ENCODE measurements at places on chromosomes 12 and 14.

DNA sequence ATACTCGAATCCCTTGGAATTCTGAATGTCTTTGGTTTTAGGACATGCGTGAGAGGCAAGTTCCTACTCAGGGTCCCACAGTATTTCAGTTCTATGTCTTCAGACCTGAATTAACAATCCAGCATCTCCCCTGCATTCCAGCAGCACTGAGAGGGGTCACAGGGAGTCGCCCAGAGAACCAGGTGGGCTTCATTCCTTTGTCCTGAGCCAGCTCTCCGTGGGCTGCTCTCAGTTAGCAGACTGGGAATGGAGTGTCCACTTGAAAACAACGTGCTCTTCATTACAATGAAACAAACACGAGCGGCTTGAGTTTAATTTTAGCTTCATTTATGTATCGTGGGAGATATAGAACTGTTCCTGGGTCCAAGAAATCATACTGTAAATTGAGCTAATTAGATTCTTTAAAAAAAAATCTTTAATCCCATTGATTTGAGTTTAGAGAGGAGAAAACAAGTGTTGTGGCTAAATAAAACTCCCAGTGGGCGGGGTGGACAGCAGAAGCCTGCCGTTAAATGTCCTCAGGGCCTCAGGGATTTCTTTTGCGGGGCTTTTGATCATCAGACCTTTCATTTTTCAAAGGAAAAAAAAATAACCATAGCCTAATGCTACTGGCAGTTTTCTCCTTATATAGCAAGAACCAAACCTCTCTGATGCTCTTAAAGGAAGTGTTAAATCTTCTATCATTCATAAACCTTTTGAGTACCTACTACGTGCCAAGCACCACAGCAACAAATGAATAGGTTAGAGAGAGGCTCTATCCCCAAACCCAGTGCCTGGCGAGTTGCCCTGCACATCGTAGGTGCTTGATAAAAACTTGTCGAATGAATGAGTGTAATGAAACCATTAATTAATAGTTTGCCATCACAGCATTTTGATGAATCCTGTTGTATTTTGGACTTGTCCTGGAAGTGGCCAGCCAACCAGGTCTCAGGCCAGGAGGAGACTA, 140.4 kb downstream of the CHST11 start:
- DNase-seq = no peak

DNA sequence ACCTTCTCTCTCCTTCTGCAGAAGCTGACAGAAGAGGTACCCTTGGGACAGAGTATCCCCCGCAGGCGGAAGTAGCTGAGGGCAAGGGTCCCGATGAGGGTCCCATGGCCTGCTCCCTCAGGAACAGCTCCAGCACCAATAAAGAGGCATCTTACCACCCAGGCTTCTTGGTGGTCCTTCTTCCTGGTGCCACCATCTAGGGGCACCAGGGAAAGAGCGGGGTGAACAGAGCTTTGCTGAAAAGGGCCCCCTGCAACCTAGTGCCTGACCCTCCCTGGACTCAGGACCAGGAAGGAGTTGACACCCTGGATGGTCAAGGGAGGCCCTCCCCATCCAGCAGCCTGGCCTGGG, 591 bp upstream of the IRF9 start:
- no peak for DNase-seq

DNA sequence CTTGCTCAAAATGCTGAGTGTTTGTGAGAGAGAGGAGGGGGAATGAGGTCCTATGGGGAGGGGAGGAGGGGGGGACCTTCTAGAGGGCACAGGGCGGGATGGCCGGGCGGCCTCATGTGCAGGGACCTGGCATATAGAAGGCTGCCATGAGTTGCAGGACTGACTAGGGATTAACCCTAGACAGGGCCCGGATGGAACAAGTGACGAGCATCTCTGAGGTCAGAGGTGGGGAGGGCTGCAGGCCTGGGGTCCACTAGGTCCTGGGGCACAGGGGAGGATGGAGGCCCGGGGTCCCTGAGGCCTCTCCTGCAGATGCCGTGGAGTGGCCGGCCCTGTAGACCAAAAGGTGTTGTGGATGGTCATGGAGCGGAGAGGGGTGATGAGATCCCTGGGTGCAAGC, 104.0 kb upstream of the EIF5 start:
- no peak for DNase-seq

DNA sequence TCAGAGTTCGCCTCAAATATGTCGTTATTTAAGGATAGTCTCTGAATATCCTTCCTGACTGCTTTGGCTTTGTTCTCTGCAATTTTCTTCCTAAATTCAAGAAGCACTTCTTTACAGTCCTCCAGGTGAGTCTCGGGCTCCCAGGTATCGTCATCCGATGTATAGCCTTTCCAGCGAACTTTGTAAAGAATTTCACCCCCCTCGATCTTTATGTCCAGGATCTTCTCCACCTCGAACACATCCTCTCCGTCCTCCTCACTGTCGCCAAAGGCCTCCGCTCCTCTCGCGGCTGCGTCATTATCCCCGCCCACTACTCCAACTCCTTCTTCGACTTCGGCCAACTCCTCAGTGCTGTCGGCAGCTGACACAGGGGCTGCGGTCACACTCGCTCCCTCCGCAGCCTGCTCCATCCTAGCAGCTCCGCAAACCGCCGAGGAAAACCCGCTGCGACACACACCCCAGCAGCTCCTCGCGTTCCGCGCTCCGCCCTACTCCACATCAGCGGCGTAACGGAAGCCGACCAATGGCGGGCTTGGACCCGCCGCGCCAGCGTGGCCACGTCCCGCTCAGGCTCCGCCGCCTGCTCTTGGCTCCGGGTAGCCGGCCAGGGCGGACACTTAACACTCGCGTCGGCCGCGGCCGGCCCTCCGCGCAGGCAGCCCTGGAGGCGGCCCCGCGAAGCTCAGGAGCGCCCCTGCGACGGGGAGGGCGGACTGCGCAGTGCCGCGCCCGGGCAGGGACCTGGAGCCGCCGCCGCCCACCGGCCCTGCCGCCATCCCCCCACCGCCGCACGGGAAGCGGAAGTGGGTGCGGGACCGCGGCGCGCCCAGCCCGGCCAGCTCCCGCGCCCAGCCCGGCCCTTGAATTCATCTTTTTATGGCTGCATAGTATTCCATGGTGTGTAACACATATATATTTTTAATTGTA, 4.1 kb downstream of the CD163L1 start:
- DNase-seq = peak; percentile 44

DNA sequence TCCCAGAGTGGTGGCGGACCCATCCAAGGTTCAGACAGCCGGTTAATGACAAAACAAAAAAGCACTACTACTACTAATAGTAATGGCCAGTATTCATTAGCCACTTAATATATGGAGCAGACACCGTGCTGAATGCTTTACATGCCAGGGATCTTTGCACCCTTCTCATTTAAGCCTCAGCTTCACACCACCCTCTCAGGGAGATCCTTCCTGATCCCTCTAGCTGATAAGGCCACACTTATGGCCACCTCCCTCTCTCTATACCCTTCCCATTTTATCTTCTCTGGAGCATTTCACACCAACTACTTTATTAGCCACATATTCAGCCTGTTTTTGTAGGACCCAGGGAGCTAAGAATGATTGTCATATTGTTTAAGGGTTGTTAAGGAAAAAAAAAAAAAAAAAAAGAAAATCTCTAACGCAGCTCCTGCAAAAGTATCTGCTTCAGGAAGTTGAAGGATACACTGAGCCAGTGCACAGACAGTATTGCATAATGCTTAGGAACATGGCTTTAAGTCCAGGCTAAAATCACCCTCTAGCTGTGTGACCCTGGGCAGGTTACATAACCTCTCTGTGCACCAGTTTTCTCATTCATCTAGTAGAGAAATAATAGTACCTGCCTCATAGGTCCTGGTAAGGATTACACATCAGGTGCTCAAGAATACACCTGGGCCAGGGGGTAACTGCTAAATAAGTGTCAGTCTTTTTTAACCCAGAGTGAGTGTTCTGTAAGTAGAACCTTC, 29.4 kb downstream of the NUAK1 start:
- DNase-seq = no peak

DNA sequence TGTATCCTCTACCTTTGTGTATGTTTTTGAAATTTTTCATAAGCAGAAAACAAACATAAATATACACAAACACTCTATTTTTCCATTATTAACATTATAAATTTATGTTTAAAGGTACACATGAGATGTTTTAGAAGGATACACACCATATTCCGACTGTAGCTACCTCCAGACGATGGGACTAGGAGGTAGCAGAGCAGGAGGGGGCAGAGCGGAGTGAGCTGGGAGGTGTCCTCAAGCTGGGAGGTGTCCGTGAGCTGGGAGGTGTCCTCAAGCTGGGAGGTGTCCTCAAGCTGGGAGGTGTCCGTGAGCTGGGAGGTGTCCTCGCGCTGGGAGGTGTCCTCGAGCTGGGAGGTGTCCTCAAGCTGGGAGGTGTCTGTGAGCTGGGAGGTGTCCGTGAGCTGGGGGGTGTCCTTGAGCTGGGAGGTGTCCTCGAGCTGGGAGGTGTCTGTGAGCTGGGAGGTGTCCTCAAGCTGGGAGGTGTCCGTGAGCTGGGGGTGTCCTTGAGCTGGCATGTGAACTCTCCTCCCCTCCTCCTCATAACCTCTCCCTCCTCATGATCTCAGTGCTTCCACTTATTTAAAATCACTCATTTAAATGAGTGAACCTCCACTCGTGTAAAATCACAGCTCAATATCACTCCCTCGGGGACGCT, 346.9 kb upstream of the SFSWAP start:
- DNase-seq = no peak

- no peak for DNase-seq
Measured at GRCh38 chr12:132178316-132178715, 34.1 kb downstream of the NOC4L start.

- DNase-seq = no peak
Measured at GRCh38 chr14:96999654-97000155, 202.5 kb downstream of the VRK1 start.

- no peak for DNase-seq
Measured at GRCh38 chr12:39443929-39444209, 949 bp upstream of the KIF21A start.

GRCh38 chr14:96303981-96304380, 48.0 kb downstream of the BDKRB1 start:
- no peak for DNase-seq

- DNase-seq = no peak
Measured at GRCh38 chr14:102197317-102197853, 57.7 kb downstream of the WDR20 start.

- no peak for DNase-seq
Measured at GRCh38 chr12:81683881-81684280, 75.3 kb downstream of the PPFIA2 start.

DNA sequence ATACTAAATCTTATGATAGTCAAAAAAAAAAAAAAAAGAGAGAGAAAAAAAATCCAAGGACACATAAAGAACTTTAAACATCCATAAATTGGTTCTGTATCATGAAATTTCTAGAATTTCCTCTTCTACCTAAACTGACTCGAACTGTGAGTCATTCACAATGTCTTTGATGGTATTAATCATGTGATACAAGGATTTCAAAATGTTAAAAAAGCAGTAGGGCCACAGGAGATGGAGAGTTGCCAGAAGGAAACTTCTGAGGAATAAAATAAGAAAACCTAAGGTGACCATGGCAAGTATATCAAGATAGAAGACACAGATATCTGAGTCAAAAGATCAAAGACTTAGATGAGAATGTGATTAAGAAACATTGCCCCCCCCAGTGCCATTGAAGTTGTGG, 1320.9 kb upstream of the FLRT2 start:
- DNase-seq = no peak

GRCh38 chr14:91681118-91681517, 50.8 kb downstream of the CATSPERB start:
- DNase-seq = no peak

DNA sequence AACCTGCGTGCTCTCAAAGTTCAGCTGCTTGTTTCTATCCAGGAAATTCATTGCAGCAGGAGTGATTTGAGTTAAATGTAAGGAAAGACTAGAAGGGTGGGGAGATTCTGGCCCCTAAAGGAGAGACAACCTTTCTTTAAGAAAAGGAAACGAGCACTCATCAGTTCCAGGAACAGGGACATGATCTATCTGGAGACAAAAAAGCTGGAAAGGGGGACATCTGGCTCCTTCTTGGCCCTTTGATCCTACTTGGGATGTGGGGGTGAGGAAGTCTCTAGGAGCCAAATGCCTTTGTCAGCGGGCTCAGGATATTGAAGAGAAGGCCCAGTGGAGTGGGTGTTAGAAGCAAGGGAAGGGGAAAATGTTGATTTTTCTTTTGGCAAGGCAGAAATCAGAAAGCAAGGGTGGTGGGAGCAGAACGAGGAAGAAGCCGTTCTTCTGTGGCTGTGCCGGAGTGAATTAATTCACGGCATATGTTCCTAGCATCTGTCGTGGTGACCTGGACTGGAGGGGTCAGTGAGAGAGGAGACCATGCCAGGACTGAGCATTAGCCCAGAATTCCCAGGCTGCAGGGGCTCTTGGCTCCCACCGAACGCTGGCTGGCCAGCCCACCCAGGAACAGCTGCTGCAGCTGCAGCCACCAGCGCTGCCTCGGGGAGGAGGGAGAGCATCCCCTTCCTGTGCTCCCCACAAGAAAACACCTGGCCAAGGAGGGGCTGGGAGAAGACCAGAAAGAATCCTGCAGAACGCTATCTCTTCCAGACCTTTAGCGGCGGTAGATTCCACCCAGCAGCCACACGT, 62.8 kb upstream of the GPATCH2L start:
- DNase-seq = no peak

All from activated CD8-positive, alpha-beta memory T cell treated with anti-CD3 and anti-CD28 coated beads, Interleukin-2, amount 50 U/mL, for 4 hours (primary cell).